ENCODE measurements at places on chromosomes 2 and 18. TPM values are rescaled to one million over a fixed set of nuclear protein-coding genes. Genes with fewer than 3 reads are reported as not detected.
A peak's percentile ranks its signal among the peaks of the same experiment; 100 is the strongest.

Gene TXNDC2
- total RNA-seq, result not detected

Gene CAPN14
- total RNA-seq, result not detected

Gene IKZF2
- total RNA-seq, result 20.7 TPM

Gene TNFRSF11A
- 10.5 TPM for total RNA-seq

Gene GPAT2
- 12.4 TPM for total RNA-seq

Gene SLC9A4
- not detected for total RNA-seq

Gene TUBA3D
- not detected for total RNA-seq

- no peaks in the 10 kb centered on the region for H3K36me3 ChIP-seq
- no peak overlapping the region for H3K27ac ChIP-seq
- DNase-seq, result no peak
- peaks cover 7% of the 10 kb centered on the region for H3K4me1 ChIP-seq
- no peak overlapping the region for H3K4me3 ChIP-seq
- H3K27me3 ChIP-seq, result peaks cover 51% of the 10 kb centered on the region
Measured at GRCh38 chr2:72894514-72894913, 7.3 kb downstream of the SPR start.

GRCh38 chr2:158984604-158985135 lies 16.2 kb downstream of the TANC1 start:
- no peak overlapping the region for H3K4me3 ChIP-seq
- no peak overlapping the region for H3K27ac ChIP-seq
- no peaks in the 10 kb centered on the region for H3K36me3 ChIP-seq
- no peaks in the 10 kb centered on the region for H3K27me3 ChIP-seq

DNA sequence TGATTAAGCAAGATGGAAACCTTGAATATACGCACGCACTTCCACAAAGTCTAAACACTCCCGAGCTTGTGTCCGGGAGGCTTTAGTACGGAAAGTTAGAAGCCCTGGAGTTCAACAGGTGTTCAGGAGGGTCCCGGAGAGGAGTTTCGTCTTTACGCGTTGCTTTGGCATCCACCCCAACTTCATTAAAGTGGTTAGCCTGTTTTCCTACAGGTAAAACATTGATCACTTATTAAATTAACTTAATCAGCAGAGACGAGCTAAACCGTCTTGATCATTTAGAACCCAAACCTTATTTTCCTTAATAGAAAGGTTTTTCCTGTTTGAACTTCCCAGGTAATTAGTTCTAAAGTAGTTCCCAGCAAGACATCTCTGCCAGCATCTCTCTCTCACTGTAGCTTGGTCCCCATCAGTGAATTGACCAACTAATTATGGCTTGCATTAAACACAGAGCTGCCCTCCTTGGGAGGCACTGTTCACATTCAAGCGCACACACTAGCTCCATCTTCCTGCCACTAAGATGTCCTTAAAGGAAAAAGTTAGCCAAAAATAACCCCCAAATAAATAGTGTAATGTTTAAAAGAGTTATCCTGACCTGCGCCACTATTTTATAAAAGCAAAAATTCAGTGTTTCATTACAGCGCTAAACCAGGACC lies 1.4 kb downstream of the NPAS2 start:
- H3K4me3 ChIP-seq, result no peak overlapping the region
- no peaks in the 10 kb centered on the region for H3K36me3 ChIP-seq
- peak overlapping the region; percentile 76 for H3K27ac ChIP-seq
- H3K4me1 ChIP-seq, result no peaks in the 10 kb centered on the region
- DNase-seq, result no peak
- peaks cover 20% of the 10 kb centered on the region for H3K27me3 ChIP-seq

DNA sequence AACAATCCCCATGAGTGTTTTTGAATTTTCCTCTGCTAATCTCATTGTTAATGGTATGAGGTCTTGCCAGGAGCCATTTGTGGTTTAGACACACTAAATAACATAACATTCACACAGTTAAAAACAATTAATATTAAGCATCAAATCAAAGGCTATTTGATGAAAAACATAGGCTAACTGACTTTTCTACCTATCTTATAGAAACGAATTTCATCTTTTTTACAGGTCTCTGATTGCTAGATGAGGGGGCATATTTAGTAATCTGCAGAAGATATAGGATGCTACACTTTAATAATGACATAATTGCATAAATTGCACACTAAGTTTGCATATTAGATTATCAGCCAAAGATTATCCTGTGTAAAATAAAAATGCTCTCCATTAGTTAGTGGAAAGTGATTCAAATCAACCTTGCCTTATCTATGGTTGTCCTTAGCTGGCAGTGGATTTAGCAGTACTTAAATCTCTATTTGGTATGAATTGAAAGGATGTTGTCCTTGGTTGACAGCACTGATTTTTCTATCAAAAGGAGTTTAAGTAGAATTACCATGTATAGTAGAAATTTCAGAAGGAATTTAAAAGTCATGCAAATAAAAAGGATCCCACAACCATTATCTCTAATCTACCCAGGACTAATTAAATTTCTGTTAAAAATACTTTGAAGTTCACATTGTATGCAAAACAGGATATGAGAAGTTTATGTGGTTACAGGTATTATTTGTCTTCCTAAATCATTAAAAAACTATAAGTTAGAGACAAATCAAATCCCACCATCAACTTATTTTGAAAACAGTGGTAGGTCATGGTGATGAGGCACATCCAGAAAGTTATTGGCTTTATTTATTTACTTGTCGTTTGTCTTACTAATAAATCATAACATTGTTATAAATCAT lies 50.6 kb upstream of the SPAG16 start:
- no peak overlapping the region for H3K4me3 ChIP-seq
- DNase-seq, result no peak
- H3K36me3 ChIP-seq, result no peaks in the 10 kb centered on the region
- H3K4me1 ChIP-seq, result no peaks in the 10 kb centered on the region
- no peak overlapping the region for H3K27ac ChIP-seq
- H3K27me3 ChIP-seq, result no peaks in the 10 kb centered on the region

- no peaks in the 10 kb centered on the region for H3K27me3 ChIP-seq
- H3K36me3 ChIP-seq, result no peaks in the 10 kb centered on the region
- H3K4me3 ChIP-seq, result no peak overlapping the region
- DNase-seq, result no peak
Measured at GRCh38 chr2:27855476-27855875, 34.7 kb downstream of the RBKS start.

DNA sequence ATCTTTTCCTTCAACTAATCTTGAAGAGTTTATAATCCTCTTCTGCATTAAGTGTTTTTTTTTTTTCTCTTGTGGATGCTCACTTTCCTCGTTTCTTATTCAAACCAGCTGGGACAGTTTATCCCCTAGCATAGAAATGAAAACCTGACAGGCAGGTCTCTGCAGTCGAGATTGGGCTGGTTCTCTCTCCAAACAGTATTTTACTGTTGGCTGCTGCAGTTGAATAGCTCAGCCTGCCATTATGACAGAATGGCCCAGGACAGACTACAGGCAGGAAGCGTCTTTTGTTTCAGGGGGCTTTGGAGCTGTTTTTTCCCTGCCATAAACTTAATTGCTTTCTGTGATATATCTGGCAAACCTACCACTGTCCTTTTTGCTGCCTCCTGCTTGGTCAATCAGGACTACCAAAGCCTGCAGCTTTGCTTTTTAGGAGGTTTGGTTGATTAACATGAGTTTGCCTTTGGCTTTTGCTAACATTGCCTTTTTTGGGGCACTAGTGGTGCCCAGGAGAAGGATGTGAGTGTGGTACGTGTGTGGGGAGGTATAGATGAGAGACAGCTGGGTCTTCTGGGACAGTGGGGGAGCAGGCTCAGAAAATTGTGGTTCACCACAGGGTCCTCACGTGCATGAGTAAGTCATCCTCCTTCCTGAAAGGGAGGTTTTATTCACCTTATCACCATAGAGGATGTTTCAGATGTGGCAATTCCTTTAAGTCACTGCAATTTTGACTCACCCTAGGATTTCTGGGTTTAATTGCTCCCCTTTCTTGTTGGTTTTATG lies 128.7 kb downstream of the LYPD6B start:
- H3K4me3 ChIP-seq, result no peak overlapping the region
- no peaks in the 10 kb centered on the region for H3K36me3 ChIP-seq
- DNase-seq, result no peak
- H3K4me1 ChIP-seq, result no peaks in the 10 kb centered on the region
- H3K27ac ChIP-seq, result no peak overlapping the region

DNA sequence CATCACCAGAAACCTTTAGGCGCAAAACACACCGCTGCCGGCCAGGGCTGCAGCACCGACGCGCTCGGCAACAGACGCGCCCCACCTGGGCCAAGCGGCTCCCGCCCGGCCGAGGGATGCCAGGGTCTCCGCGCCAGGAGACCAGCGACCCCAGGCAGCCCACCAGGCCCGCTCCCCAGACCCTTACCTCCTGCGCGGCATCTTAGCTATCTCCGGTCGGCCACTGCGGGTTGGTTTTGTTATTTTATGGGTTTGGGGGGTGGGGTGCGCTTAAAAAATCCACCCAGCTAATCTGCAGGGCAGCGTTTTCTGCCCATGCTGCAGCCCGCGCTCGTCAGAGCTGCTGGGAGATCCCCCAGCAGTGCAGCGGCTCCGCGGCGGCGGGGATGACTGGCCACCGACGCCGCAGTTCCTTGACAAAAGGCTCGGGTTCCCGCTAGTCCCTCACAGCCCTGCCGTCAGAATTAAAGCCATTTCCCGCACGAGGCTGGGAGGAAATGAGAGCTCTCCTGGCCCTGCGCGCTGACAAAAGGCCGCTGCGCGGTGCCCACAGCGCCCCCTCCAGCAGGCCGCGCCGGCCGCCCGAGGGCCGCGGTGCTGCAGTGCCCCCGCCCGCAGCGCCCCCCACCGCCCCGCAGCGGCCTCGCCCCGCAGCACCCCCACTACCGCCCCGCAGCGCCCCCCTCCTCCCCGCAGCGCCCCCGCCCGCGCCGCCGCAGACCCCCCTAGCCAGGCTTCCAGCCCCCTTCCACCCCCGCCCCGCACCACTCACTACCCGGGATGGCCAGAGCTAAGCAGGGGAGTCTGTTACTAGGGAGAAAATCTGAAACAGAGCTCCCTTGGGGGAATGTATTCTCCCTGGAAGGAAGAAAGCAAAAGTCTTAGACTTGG lies at the start of gene ADD2:
TSS of gene ADD2 (minus strand) at position 502 of the 891 bp plus-strand sequence. CDS start 61,792 bp downstream, outside the sequence.
- no peak for DNase-seq
- no peaks in the 10 kb centered on the region for H3K27me3 ChIP-seq
- H3K4me3 ChIP-seq, result peak within 1 kb of the TSS; percentile 40
- peaks cover 6% of the 10 kb centered on the region for H3K4me1 ChIP-seq
- H3K27ac ChIP-seq, result no peak within 1 kb of the TSS
- no peaks in the 10 kb centered on the region for H3K36me3 ChIP-seq

GRCh38 chr18:26840965-26841364 lies 24.5 kb downstream of the AQP4 start:
- no peaks in the 10 kb centered on the region for H3K36me3 ChIP-seq
- H3K27me3 ChIP-seq, result no peaks in the 10 kb centered on the region
- H3K27ac ChIP-seq, result no peak overlapping the region
- H3K4me3 ChIP-seq, result no peak overlapping the region
- no peaks in the 10 kb centered on the region for H3K4me1 ChIP-seq

DNA sequence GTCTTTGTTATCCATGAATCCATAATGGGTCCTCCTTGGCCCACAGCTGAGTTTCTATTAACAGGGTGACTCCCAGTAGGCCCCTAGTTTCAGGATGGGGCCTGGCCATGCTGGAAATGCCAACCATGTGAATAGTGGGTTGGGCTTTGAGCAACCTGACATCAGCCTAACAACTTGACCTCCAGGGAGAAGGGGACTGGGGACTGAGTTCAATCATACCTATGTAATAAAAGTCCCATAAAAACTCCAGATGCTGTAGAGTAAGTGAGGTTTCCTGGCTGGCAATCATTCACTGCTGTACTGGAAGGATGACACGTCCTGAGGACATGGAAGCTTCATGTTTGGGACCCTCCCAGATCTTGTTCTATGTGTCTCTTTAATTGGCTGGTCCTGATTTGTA lies 7.9 kb downstream of the REV1 start:
- no peak overlapping the region for H3K4me3 ChIP-seq
- no peak for DNase-seq
- no peaks in the 10 kb centered on the region for H3K36me3 ChIP-seq
- no peak overlapping the region for H3K27ac ChIP-seq
- no peaks in the 10 kb centered on the region for H3K27me3 ChIP-seq

GRCh38 chr2:28209864-28210263 lies 182.8 kb upstream of the FOSL2 start:
- no peaks in the 10 kb centered on the region for H3K36me3 ChIP-seq
- no peak overlapping the region for H3K4me3 ChIP-seq
- H3K27me3 ChIP-seq, result no peaks in the 10 kb centered on the region
- H3K4me1 ChIP-seq, result no peaks in the 10 kb centered on the region
- no peak for DNase-seq

DNA sequence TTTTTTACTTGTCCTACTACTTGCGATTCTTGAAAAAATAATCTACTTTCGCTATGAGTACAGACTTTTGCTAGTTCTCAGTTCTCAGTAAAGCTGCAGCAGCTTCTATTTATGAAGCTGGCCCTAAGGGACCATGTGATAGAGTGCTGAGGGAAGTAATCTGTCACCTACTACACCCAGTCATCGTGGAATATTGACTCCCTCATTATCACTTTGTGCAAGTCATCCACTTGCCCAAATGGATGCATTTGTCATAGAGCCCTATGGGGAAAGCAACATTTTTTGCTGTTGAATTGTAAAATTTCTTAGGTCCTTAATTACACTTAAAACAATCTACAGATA lies 1919.8 kb downstream of the SUCLG1 start:
- H3K4me1 ChIP-seq, result no peaks in the 10 kb centered on the region
- H3K4me3 ChIP-seq, result no peak overlapping the region
- no peaks in the 10 kb centered on the region for H3K36me3 ChIP-seq
- DNase-seq, result no peak
- H3K27ac ChIP-seq, result no peak overlapping the region
- H3K27me3 ChIP-seq, result no peaks in the 10 kb centered on the region

GRCh38 chr2:215476424-215476823 lies 40.6 kb upstream of the FN1 start:
- no peak overlapping the region for H3K27ac ChIP-seq
- no peaks in the 10 kb centered on the region for H3K36me3 ChIP-seq
- H3K4me3 ChIP-seq, result no peak overlapping the region
- no peaks in the 10 kb centered on the region for H3K4me1 ChIP-seq
- H3K27me3 ChIP-seq, result no peaks in the 10 kb centered on the region

DNA sequence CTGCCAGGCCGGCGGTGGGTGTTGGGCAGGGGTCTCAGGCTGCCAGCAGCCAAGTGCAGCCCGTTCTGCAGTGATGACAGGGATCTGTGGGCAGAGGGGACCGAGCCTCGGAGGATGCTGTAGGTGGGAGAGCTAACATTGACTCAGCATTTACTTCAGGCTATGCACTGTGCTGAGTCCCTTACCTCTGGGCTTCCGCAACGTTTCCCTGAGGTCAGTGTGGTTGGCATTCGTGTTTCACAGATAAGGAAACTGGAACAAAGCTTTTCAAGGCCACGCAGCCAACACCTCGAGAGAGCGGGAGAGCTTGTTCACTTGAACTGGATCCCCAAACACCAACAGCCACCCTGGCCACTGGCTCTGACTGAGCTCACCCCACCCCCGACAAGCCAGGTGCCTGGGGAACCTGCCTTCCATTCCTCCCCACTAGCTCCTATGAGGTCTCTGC lies 839 bp upstream of the GPR148 start:
- peak overlapping the region; percentile 40 for H3K4me3 ChIP-seq
- no peaks in the 10 kb centered on the region for H3K27me3 ChIP-seq
- DNase-seq, result no peak
- H3K4me1 ChIP-seq, result peaks cover 3% of the 10 kb centered on the region
- no peak overlapping the region for H3K27ac ChIP-seq
